ENCODE measurements at places on chromosomes 5 and 9.

DNA sequence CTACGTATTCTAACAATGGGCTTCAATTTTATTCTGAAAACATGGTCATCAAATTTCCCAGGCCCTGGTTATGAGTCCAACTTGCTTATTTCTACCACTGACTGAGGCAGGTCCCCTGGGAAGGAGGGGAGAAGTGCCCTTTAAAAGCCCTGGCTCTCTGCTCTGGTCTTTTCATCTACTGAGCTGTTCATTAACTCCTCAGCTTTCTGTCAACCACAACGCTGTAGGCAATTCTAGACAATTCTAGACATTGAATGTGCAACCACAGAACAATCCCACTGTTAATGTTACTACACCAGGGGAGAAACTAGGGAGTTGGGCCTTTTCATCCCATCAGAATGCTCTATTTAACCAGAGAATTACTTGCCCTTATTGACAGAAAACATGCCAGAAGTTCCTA, 10.0 kb downstream of the MOCS2 start:
- DNase-seq, result no peak

- DNase-seq, result no peak
These were observed 280.0 kb upstream of the EFNA5 start for GRCh38 chr5:107950776-107951175.

- DNase-seq, result no peak
These were observed 16.8 kb downstream of the SERINC5 start for GRCh38 chr5:80238778-80239679.

DNA sequence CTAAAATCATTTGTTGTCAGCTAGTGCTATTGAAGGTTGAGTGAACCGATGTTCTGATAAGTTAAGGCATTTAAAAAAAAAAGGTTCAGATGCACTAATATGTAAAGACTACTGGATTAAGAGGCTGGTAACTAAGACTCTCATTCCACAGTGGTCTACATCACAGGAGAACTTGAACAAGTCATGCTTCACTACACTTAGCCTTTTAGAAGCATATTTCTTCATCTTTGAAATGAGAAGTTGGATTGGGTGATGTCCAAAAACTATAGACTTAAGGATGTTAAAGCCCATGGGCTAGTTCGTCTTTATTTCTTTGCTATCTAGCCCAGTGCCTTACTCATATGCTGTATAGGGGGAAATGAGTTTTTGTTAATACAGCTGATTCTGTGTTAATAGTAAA, 107.2 kb downstream of the NDUFS4 start:
- DNase-seq, result no peak

GRCh38 chr5:80348171-80348570, 28.4 kb downstream of the SPZ1 start:
- no peak for DNase-seq

GRCh38 chr9:127178686-127179632, 56.5 kb upstream of the ANGPTL2 start:
- no peak for DNase-seq

DNA sequence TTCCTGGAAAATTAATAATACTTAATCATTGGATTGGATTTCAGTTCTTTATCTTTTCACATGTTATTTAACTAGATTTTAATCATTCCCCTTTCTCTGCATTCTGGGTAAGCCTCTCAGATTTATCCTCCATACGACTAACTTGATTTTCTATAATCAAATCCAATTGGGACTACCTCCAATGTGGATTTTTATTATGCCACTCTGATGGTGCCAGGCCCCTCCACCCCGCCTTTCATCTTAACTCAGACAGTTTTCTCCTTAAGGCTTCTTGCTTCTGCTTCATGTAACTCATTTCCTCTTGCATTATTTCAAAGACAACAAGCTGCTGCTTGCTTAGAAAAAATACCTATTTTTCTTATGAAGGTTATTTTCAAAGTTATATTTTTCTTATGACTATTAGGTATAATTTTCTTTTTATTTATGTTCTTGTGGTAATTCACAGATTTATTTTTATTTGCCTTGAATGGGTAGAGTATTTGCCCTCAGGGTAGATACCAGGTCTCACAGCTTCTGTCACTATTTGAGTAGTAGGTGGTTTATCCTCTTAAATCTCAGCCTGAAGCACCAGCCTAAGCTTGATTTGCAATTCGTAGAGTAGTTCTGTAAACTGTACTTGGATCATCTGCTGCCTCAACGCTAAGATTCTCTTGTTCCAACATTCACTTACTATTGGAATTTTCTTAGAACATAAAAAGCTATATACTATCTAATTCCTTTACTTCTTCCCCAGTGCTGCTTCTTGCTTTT, 659.0 kb upstream of the ARRDC3 start:
- DNase-seq, result no peak

DNA sequence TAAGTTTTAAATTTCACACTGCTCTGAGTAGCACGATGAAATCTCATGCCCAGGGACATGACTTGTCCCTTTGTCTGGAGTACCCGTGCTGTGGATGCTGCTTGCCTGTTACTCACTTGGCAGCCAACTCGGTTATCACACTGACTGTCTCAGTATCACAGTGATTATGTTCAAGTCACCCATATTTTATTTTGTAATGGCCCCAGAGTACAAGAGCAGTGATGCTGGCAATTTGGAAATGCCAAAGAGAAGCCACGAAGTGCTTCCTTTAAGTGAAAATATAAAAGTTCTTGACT, 22.8 kb upstream of the SCGB3A2 start:
- DNase-seq, result no peak

- no peak for DNase-seq
These were observed 82.0 kb downstream of the YIPF5 start for GRCh38 chr5:144088206-144089064.

GRCh38 chr9:6671416-6671815, 25.9 kb upstream of the GLDC start:
- DNase-seq, result no peak

DNA sequence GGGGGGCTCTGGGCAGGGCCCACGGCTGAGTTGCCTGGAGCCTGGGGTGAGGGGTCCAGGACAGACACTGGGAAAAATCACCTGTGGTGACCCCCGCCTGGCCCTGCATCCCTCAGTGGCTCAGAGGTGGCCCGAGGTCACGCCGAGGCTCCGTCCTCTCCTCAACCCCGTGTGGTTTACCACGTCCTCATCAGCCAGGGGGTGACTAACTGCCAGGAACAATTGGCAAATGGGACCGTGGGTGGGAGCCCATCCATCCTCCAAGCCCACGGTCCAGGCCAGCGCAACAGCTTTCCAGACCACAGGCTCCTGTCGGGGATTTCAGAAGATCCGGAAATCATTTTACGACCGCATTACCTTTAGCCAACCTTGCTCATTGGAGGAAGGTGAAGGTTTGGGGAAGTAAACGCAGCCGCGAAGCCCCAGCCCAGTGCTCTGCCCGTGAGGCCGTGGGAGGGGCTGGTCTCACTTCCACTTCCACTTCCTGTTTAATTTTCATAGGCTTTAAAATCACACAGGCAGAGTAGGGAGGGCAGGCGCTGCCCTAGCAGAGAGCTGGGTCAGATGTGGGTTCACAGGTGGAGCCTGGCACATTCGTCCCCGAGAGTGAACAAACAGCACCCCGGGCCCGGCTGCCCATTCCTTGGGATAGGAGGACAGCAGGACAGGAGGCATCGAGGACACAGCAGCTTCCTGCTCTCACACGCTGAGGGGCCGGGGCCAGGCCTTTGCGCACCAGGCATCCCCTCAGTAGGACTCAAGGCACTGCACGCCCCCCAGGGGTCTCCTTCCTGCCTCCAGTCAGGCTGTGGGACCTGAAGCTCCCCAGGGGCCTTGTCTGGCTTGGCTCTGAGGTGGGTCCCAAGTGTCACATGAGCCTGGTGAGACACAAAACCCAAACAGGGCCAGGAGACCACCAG, 19.8 kb upstream of the SLC9A3 start:
- DNase-seq, result peak; percentile 20

DNA sequence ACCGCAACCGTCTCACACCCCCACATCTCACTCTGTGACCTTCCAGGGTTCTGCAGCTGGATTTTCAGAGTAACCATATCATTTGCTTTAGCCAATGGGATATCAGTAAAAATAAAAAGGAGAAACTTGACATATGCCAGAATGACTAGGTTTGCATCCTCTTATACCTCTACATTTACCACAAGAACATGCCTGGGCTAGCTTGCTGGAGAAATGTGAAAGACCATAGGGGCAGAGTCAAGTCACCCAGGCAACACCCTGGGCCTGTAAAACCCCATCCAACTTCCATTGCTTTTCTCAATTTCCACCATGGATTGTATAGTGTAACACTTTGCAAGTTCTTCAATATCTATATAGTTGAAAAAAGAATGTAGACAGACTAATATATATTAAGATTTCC, 731.1 kb downstream of the PTPRD start:
- DNase-seq, result no peak

DNA sequence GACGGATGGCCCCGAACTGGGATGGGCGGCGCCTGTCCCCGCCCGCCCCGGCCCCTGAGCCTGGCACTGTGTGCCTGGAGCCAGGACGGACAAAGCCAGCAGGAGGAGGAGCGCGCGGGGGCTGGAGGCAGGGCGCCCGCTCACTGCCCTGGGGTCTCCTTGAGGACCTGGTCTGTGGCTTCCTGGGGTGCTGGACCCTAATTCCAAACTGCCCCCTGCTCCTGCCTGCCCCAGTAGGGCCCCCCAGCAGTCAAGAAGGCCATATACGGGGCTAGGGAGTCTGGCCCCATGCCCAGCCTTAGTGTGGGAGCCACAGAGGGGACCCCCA, 29.2 kb upstream of the RXRA start:
- no peak for DNase-seq

DNA sequence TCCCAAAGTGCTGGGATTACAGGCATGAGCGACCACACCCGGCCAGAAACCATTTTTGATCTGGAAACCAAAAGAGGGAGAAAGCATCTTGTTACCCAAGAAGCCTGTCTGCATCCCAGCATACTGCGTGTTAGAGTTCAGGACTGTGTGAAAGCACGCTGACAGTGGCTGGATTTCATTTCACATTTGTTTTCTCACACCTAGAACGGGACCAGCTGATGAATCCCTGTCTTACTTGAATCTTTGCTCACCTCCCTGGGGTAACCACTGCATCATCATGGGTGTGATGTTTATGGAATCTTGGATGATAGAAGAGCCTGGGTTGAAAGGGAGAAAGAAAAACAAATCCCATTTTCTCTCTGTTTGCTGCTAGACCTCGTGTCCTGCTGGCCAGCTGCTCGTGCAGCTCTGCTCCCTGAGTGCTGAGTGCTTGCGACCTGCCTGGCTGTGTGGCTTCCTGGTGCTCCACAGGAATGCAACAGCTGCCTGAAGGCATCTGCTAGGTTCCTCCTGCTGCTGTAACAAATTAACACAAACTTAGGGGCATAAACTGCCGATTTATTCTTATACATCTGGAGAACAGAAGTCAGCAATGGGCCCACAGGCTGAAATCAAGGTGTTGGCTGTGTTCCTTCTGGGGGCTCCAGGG, 378.3 kb upstream of the DAP start:
- DNase-seq, result no peak

- DNase-seq, result no peak
These were observed 145.3 kb downstream of the PLK2 start for GRCh38 chr5:58314356-58315210.

DNA sequence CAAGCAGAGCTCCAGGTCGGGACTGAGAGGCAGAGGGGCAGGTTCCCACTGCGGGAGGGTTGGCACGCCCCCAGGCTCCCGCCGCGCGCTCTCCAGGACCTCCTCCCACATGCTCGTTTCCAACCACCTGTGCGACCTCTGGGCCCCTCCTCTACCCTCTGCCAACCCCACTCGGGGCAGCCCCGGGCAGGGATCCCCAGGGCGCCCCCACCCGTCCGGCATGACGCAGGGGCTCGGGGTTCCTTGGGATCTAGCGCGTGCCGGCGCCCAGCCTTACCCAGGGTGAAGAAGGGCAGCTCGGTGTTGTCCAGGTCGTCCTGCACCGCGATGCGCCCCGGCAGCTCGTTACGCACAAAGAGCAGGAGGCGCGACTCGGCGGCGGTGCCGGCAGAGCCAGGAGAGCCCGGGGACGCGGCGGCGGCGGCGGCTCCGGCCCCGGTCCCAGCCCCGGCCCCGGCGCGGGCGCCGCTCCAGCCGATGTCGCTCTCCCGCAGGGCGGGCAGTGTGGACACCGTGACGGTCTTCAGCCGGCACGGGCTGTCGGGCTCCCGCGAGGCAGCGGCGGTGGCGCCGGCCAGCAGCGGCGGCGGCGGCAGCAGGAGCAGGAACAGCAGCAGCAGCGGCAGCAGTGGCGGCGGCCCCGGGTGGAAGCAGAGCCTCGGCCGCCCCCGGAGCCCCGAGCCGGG, 494 bp downstream of the ASTN2 start:
- DNase-seq, result no peak

GRCh38 chr9:107750741-107751566, 261.4 kb upstream of the KLF4 start:
- no peak for DNase-seq

DNA sequence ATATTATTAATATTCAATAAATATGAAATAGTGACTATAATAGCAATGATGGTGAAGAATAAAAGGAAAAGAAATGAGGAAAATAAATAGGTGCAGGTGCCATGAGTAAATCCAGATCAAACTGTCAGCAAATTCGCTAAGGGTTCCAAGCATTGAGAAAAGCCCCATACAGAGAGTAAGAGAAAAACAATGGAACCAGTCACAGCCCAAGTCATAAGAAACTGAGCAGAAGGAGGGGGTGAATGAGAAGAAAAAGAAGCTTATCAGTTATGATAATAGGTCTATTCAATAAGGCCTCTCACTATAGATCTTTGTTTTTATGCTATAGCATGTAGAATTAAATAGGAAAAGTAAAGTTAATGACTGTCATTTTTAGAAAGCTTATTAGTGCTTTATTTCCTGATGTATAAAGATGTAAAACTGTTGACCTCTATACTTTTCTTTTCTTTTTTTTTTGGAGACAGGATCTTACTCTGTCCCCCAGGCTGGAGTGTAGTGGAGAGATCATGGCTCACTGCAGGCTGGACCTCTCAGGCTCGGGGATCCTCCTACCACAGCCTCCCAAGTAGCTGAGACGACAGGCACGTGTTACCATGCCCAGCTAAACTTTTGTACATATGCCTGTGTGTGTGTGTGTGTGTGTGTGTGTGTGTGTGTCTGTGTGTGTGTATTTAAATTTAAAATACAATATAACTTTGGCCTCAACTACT, 72.4 kb downstream of the FYB1 start:
- no peak for DNase-seq

- no peak for DNase-seq
These were observed 186.1 kb downstream of the SNCAIP start for GRCh38 chr5:122498163-122498562.

GRCh38 chr5:124745007-124745927, 1.2 kb downstream of the ZNF608 start:
- DNase-seq, result no peak

GRCh38 chr5:87113861-87114260, 153.8 kb upstream of the RASA1 start:
- no peak for DNase-seq

DNA sequence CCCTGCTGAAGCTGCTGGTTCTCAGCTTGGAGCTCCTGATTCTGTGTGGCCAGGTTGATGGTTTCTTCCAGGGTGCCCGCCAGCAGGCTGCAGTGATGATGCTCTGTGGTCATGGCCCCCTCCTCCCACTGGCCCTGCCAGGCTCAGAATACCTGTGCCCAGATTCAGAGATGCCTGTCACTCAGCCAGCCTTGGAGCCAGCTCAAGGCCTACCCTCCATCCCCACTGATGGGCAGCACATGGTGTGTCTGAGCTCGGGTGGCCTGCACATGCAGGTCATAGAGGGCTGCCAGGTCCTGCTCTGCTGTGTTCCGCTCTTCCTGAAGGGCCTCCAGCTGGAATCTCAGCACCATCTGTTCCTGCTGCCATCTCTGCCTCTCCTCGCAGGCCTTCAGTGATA, 5.4 kb downstream of the SLC35A4 start:
- DNase-seq, result no peak
